NCI-H2171 treated with DMSO at 0.1 percent for 48 hours (cell line): ENCODE measurements at places on chromosomes 7 and 10.

DNA sequence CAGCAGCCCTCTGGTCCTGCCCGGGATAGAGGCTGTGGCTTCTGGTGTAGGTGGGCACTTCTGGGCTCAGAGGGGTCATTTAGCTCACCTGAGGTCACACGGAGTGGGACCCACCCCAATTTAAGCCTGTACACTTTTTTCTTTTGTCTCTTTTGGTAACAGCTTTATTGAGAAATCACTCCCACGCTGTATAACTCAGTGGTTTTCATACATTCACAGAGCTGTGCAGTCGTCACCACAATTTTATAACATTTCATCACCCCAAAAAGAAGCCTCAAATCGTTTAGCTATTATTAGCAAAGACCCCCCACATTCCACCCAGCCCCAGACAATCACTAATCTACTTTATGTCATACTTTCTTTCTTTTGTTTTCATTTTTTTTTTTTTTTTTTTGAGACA lies 62.3 kb downstream of the LHPP start:
- no peak for DNase-seq

DNA sequence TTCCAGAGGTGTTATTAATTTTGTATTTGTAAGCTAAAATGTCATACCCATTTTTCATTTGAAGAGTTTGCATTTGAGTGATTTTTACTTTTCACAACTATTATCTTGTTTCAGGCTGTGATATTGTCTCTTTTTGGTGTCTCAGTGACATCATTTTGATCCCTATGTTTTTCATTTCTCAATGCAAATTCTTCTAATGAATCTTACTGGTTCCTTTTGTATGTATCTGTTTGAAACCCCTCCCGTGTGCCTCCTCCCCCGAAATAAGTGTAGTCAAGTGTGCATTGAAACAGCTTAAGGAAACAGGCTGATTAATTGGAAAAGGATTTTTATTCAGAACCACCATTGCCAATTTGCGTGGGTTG lies 77.8 kb downstream of the SHH start:
- DNase-seq: no peak

DNA sequence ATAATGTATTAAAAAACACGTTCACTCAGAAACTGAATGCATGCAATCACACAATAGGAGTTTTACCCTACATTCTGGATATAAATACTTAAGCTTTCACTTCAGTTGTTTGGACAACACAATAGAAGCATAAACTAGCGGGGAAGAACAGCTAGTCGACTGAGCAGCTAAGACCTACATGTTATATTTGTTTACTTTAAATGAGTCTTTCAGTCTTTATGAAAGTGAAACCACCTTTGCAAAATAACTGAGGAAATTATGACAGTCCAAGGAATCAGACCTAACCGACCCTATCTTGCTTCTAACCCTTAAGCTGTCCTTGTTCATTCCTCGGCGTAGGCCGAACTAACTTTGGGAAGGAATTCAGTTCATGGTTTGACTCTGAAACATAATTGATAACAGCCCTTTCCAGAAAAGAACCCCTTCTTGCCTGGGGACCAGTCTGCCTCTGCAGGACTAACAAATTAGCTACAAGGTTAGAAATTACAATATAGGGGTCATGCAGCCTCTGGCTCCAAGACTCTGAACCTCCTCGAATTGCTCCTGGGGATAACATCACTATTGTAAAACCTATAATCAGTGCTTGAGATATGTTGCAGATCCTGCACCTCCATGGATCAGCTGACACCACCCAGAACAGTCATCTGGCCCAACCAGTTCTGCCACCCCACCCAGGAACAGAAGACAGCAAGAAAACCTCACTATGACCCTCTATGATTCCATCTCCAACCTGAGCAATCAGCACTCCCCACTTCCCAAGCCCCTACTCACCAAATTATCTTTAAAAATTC lies 185.1 kb upstream of the KLF6 start:
- DNase-seq: no peak

DNA sequence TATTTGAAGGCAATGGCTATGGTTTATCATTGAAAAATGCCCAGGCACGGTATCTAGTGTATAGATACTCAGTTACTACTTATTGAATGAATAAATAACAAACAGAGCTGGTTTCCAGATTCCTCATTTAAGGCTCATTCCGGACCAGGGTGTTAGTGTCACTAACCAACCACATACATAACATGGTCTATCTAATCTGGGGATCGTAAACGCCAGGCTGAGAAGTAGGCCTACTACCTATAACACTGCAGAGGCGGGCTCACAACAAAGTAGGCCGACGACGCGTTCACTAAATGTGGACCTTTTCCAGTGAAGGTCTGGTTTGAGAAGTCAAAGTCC lies 423 bp downstream of the LSM5 start:
- no peak for DNase-seq

- DNase-seq: no peak
Measured at GRCh38 chr10:33235251-33235884, 99.1 kb downstream of the NRP1 start.

DNA sequence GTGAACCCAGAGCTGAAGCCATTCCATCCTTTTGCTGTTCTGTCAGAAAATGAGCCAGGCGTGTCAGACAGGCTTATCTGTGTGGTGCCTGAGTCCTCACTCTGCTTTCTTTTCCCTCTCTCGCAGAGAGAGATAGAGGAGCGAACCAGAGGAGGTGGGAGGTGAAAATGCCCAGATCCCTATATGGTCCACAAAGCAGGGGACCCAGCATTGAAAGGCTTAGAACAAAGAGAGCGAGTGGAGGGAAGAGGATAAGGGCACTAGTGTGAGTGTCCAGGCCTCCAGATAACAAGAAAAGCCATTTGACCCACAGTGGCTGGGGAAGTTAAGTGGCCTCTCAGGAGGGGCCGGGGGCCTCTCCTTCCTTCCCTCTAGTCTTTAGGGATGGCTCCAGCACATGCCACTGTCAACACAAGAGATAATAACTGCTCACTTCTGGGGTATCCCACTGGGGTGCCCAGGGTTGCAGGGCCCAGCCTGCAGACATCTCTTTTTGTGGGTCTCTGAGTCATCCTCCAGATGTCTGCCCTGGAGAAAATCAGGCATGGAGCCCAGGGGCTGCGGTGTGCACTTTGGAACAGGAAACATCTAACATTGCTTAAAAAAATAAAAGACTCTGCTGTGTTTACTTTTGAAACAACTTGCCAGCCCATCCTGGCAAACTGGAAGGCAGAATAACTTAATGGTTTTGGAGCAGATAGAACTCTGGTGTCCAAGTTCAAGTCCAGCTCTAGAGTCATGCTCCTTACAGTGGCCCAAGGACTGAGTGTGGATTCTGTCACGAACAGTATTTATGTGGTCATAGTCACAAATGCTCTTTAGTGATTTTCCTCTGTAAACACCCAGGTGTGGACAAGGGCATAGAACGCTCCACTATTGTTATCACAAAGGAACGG lies 189.5 kb downstream of the CXCL12 start:
- DNase-seq: no peak

DNA sequence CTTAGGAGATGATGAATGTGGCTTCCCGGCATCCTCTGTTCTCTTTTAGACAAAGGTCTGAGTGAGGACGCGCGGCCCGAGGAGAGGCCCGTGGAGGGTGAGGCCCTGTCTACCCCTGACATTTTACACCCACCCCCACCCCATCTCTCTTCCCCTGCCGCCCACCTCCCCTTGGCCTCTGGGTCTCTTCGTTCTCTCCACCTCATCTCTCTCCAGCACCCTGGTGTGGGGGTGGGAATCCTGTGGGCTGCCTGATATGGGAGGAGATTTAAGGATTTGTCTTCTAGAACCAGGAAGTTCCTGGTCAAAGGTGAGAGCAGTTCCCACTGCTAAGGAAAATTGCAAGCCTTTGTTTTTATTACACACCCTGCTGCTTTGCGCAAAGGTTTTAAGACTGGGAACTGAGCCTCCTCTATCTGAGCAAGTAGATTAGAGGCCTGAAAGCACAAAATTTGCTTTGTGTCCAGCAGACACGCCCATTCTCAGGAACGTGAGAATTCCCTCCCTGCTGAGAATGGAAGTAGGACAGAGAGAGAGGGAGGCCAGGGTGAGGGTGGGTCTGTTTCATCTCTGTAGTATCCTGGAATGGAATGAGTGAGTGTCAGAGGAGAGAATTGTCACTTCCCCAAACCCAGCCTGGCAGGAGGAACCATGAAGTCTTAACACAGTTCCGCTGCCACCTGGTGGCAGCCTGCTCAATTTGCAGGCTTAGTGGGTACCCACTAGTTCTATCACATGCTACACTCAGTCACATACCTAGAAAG lies 91.2 kb downstream of the GTF2IRD1 start:
- DNase-seq: no peak

- DNase-seq: no peak
Measured at GRCh38 chr10:44986179-44986578, 7.6 kb upstream of the DEPP1 start.

GRCh38 chr7:22645418-22646181 lies 81.4 kb upstream of the IL6 start:
- DNase-seq: no peak

- no peak for DNase-seq
Measured at GRCh38 chr10:59177031-59177797, 771 bp downstream of the PHYHIPL start.

- DNase-seq: no peak
Measured at GRCh38 chr7:64626557-64626956, 39.4 kb upstream of the ZNF107 start.

DNA sequence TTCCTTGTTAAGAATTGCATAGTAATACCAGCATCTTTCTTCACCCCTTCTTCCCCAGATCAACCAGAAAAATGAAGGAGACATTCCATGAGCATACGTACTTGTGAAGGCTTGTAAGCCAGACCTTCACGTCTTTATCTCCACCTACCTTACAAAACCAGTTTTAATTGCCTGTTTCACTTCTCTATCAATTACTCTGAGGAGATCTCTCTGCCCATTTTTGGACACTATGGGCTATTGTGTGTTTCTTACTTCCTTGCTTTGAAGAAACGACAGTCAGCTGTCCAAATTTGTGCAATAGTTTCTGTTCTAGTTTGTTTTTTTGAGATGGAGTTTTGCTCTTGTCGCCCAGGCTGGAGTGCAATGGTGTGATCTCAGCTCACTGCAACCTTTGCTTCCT lies 349.7 kb upstream of the MBL2 start:
- DNase-seq: no peak

GRCh38 chr10:33336582-33337325 lies 2.3 kb upstream of the NRP1 start:
- peak; percentile 20 for DNase-seq

DNA sequence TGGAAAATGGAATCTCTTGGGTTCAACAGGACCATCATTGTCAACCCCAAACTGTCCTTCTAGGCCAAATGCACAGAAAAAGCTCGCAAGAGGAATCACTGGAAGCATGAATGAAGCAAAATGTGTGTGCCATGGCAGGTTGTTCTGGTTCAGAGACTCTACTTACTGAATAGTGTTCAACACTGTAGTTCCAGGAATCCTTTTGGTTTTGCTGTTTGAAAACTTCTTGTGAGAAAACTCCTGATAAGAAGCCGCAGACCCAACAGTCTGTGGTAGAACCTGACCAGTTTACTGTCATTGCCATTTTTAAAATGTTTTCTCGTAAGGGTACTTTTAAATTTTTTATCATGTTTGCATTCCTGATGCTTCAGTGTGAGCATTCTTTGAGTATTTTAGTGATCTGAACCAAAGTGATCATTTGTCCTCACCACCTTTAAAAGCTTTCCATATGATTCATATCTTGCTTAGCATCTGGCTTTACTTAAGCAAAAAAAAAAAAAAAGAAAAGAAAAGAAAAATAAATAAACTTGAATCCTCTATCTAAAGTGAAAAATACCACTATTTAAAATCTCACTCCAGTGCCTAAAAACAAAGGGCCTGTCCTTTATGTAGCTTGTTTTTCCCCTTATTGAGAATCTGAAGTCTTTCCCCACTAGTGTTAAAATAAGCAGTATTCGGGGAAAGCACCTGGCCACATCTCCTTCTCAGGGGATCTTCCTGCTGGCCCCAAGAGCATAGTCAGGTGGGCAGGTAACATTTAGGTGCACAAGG lies 92.4 kb downstream of the WNT2 start:
- no peak for DNase-seq

DNA sequence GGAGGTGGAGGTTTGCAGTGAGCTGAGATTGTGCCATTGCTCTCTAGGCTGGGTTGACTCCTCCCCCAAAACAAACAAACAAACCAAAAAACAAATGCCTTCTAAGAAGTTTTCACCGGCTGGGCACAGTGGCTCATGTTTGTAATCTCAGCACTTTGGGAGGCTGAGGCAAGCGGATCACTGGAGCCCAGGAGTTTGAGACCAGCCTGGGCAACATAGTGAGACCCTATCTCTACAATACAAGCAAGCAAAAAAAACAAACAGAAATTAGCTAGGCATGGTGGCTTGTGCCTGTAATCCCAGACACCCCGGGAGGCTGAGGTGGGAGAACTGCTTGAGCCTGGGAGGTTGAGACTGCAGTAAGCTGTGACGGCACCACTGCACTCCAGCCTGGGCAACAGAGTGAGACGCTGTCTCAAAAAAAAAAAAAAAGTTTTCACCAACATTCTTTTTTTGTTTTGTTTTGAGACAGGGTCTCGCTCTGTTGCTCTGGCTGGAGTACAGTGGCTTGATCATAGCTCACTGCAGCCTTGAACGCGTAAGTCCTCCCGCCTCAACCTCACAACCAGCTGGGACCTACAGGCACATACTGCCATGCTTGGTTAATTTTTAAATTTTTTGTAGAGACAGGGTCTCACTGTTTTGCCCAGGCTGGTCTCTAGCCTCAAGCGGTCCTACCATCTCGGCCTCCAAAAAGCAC lies 1.3 kb upstream of the ZAN start:
- DNase-seq: no peak

- DNase-seq: no peak
Measured at GRCh38 chr7:50837965-50838364, 55.3 kb upstream of the GRB10 start.

DNA sequence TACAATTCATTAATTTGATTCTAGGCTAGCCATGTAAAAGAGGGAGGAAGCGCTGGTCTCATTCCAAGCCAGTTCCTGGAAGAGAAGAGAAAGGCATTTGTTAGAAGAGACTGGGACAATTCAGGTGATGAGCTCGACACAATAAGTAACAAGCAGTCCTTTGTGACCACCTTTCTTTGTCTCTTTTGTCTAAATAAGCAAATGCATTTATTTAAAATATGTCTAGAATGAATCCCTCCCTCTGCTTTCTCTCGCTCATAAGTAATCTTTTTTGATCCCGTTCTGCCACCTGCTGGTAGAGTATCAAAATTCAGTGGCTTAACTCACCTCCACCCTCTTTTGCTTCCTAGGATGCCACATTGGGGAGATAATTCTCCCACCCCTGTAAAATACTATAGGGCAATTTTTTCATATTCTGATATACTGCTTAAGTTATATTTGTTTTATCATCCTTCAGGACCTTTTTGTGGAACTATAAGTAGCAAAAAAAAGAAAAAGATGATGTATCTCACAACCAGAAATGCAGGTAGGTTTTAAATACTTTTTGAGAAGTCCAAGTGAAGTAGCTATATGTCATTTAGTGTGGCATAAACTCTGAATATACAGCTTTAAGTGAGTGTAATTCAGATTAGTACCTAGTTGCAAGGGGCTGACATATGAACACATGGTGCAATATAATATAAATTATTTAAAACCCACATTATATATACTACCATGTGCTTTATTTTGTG lies 91.5 kb downstream of the GSDME start:
- peak; percentile 52 for DNase-seq

GRCh38 chr10:9596368-9596920 lies 1421.2 kb upstream of the CELF2 start:
- DNase-seq: no peak

- no peak for DNase-seq
Measured at GRCh38 chr10:100442548-100442947, 20.3 kb upstream of the WNT8B start.

GRCh38 chr7:55128693-55129394 lies 110.0 kb downstream of the EGFR start:
- peak; percentile 60 for DNase-seq
